Right lobe of liver (tissue), 6 donors: ENCODE measurements at places on chromosomes 16 and 17. TPM values are rescaled to one million over a fixed set of nuclear protein-coding genes. Genes with fewer than 3 reads are reported as not detected.

GRCh38 chr16:87864331-87864989 lies 4.8 kb downstream of the SLC7A5 start:
- DNase-seq, result no peak
- no peaks in the 10 kb centered on the region for H3K27me3 ChIP-seq
- H3K27ac ChIP-seq, result no peak overlapping the region
- no peaks in the 10 kb centered on the region for H3K36me3 ChIP-seq

- no peaks in the 10 kb centered on the region for H3K36me3 ChIP-seq
- H3K27me3 ChIP-seq, result no peaks in the 10 kb centered on the region
- DNase-seq, result no peak
- H3K4me3 ChIP-seq, result no peak overlapping the region
Observed at GRCh38 chr17:77480199-77480508, 339.4 kb downstream of the SEC14L1 start.

DNA sequence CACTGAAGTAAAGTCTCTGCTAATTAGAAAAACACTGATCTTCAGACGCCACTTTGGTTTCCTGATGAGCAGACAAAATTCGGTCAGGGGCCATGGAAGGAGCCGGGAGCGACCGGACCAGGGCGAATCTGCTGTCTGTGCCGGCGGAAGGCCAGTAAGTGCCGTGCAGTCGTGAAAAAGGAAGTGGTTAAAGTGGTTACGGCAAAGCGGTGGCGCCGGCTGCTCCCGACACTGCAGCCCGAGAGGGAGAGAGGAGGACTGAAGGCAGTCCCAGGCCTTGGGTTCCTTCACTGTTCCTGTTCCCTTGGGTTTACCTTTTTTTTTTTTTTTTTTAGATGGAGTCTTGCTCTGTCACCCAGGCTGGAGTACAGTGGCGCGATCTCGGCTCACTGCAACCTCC lies 17.3 kb upstream of the HEXD start:
- H3K36me3 ChIP-seq, result no peaks in the 10 kb centered on the region
- no peak overlapping the region for H3K4me3 ChIP-seq
- H3K4me1 ChIP-seq, result no peaks in the 10 kb centered on the region
- no peak for DNase-seq

DNA sequence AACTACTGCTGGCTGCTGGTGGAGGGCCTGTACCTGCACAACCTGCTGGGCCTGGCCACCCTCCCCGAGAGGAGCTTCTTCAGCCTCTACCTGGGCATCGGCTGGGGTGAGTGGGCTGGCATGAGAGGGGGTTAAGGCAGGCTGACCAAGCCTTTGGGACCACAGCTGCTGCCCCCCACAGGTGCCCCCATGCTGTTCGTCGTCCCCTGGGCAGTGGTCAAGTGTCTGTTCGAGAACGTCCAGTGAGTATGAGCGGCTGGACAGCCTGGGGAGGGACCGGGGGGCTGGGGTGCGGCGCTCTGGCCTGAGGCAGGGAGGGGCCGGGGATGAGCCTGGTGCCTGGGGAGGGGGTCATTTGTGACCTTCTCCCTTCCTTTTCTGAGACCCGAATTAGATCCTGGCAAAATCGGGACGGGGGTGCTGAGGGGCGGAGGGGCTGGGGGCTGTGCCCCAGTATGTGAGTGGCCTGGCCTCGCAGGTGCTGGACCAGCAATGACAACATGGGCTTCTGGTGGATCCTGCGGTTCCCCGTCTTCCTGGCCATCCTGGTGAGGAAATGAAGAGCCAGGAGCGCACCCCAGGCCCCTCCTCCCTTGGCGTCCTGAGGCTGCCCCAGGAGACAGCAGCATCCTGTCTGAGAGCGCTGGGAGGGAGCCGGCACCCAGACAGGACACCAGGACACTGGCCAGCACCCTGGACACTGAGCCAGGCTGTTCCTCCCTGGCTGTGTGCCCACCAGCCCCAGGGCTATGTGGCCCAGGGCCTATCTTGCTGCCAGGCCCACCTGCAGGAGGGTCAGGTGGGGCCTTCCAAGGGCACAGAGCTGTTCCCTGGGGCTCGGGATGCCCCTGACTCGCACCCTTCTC lies 8.0 kb downstream of the GCGR start:
- H3K27ac ChIP-seq, result no peak overlapping the region
- no peaks in the 10 kb centered on the region for H3K27me3 ChIP-seq
- H3K4me3 ChIP-seq, result no peak overlapping the region
- peaks cover 3% of the 10 kb centered on the region for H3K36me3 ChIP-seq
- no peaks in the 10 kb centered on the region for H3K4me1 ChIP-seq

GRCh38 chr17:56896217-56896967 lies 17.5 kb downstream of the TRIM25 start:
- H3K36me3 ChIP-seq, result peaks cover 5% of the 10 kb centered on the region
- H3K4me1 ChIP-seq, result no peaks in the 10 kb centered on the region
- DNase-seq, result no peak
- no peaks in the 10 kb centered on the region for H3K27me3 ChIP-seq
- no peak overlapping the region for H3K27ac ChIP-seq

GRCh38 chr17:76670020-76670717 lies 26.6 kb upstream of the ST6GALNAC1 start:
- H3K36me3 ChIP-seq, result no peaks in the 10 kb centered on the region
- peaks cover 3% of the 10 kb centered on the region for H3K4me1 ChIP-seq
- DNase-seq, result no peak
- H3K4me3 ChIP-seq, result no peak overlapping the region
- H3K27ac ChIP-seq, result no peak overlapping the region

- DNase-seq, result no peak
- H3K4me3 ChIP-seq, result no peak overlapping the region
- H3K27me3 ChIP-seq, result no peaks in the 10 kb centered on the region
Observed at GRCh38 chr16:51900221-51900780, 646.6 kb downstream of the TOX3 start.

- DNase-seq, result no peak
- no peak overlapping the region for H3K4me3 ChIP-seq
- no peak overlapping the region for H3K27ac ChIP-seq
- H3K36me3 ChIP-seq, result peaks cover 10% of the 10 kb centered on the region
Observed at GRCh38 chr17:30170415-30170987, 53.9 kb downstream of the NSRP1 start.

GRCh38 chr17:64130559-64131001 lies 636 bp upstream of the ERN1 start:
- peak overlapping the region; percentile 80 for H3K27ac ChIP-seq
- peak overlapping the region; percentile 32 for H3K4me3 ChIP-seq
- no peaks in the 10 kb centered on the region for H3K27me3 ChIP-seq
- peak; percentile 37 for DNase-seq
- H3K36me3 ChIP-seq, result no peaks in the 10 kb centered on the region

DNA sequence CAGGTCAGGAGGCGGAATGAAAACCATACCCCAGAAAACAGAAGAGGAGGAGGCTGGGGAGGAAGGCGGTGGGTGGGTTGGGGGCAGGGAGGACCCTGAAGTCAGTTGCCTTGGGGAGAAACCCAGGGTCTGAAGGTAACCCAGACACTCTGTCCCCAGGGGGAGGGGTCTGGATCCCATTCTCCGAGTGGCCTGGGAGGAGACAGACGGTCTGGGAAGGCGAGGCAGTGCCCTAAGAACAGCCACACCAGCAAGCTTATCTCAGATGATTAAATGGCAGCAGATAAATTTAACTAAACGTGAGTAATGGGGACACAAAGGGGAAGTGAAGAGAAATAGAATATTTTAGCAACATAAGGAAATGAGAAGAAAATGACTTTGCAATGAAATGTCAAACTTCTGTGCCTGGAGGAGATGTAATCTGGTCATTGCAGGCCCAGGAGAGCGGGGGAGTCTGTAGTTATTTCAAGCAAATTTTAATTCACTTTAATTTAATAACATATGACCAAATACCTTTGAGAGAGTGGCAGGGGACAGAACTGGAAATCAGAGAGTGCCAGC lies 21.4 kb upstream of the ZFP90 start:
- H3K4me3 ChIP-seq, result no peak overlapping the region
- H3K27ac ChIP-seq, result no peak overlapping the region
- H3K4me1 ChIP-seq, result no peaks in the 10 kb centered on the region
- H3K36me3 ChIP-seq, result no peaks in the 10 kb centered on the region
- DNase-seq, result no peak
- H3K27me3 ChIP-seq, result no peaks in the 10 kb centered on the region

DNA sequence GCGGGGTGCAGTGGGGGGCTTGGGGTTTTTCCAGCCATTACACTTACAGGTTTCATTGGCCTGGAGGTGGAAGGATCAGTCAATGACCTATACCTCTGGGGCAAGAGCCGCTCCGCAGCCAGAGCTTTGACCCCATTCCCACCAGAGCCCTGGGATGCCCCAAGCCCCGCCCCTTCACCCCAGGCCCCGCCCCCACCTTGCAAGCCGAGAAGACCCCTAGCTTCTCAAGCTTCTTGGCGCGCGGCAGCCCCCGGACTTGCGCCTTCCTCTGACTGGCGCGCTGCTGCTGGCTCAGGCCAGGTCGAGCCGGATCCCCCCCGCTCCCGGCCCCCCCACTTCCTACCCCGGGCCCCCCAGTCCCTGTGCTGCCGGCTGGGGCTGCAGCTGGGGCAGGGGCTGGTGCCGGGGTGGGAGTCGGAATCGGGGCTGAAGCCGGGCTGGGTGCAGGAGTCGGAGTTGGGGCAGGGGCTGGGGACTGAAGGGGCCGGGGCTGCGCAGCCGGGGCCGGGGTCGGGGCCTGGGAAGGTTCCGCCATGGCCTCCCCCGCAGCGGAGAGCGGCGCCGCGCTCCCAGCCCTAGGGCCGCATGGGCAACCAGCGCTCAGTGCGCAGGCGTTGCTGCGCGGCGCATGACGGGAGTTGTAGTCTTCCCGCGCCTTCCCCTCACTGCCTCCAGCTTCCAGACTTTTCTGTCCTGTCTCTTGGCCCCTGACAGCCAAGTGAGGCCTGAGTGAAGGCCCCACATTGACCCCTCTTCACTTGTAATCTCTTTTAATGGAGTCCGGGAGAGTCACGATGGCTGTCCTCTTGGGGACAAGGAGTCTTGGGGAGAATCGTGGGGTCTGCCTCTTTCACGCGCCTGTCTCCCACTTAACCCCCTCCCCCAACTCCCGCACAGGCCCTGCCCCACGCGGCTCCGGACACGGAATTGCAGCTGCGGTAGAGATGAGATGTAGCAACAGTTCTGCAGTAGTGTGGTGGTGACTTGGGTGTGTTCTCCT lies at the start of gene KAT2A:
TSS of gene KAT2A (minus strand) at position 598 of the 1,000 bp plus-strand sequence. CDS start at position 535, 63 bp downstream.
- H3K4me1 ChIP-seq, result no peaks in the 10 kb centered on the region
- peak within 1 kb of the TSS; percentile 79 for H3K27ac ChIP-seq
- peak; percentile 85 for DNase-seq

DNA sequence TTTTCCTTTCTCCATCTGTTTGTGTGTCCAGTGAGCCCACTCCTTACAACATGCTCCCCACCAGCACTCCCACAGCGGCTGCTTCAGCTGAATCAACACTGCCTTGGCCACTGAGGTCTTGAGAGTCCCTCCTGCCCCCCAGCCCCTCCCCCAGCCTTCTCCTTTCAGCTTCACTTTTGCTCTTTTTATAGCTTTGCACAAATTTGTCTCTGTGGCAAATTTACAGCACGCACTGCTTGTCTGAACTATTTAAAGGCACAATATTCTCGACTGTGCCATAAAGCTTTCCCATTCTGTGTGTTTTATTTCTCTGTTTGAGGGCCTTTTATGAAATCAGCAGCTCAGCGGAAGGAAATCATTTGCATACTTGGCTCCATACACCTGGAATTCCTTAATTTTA lies 579.3 kb downstream of the TOX3 start:
- no peaks in the 10 kb centered on the region for H3K27me3 ChIP-seq
- no peaks in the 10 kb centered on the region for H3K36me3 ChIP-seq

- H3K4me1 ChIP-seq, result no peaks in the 10 kb centered on the region
- no peak for DNase-seq
- H3K27ac ChIP-seq, result no peak overlapping the region
- no peaks in the 10 kb centered on the region for H3K36me3 ChIP-seq
Observed at GRCh38 chr17:142876-143784, 5.8 kb downstream of the SCGB1C2 start.

DNA sequence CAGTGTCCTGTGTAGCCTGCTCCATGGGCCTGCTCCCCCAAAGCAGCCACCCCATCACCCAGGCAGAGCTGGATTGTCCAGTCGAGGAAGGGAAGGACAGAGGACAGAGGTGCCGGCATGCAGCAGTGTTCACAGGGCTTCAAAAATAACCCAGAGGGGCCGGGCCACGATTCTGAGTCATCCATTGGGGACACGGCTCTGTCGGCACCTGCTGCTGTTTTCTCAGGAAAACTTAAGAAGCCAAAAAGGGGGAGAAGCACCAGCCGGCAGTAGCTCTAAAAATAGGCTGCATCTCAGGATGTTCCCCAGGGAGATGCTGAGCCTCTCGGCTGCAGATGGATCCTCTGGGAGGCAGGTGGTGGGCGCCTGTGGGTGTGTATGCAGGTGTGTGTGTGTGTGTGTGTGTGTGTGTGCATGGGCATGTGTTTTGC lies 1.6 kb downstream of the CA7 start:
- H3K27ac ChIP-seq, result no peak overlapping the region
- H3K36me3 ChIP-seq, result no peaks in the 10 kb centered on the region
- peaks cover 4% of the 10 kb centered on the region for H3K27me3 ChIP-seq
- H3K4me1 ChIP-seq, result no peaks in the 10 kb centered on the region
- H3K4me3 ChIP-seq, result no peak overlapping the region
- DNase-seq, result no peak

CCL1 gene
- not detected for total RNA-seq

DNA sequence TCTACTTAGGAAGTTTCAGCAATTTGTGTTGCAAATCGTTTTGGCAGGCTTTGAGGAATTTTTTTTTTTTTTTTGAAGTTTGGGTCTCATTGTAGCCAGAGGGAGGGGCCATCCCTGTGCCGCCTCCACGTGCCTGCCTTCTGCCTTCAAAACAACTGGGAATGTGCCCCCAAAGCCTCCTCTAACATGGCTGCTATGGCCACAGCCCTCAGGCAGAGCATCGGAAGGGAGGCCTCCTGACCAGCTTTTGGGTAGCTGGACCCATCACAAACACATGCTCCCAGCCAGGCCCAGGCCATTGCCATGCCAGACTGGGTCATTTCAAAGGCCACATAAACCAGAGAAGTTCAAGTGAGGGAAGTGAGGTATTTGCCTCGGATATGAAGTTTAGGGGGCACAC lies 21.5 kb downstream of the C16orf82 start:
- no peak overlapping the region for H3K4me3 ChIP-seq
- no peaks in the 10 kb centered on the region for H3K27me3 ChIP-seq
- no peaks in the 10 kb centered on the region for H3K36me3 ChIP-seq
- DNase-seq, result no peak
- H3K27ac ChIP-seq, result no peak overlapping the region

PDPK1 gene
- 25.1 TPM for total RNA-seq

ZNF423 gene
- total RNA-seq, result 0.86 TPM

KRTAP9-8 gene
- total RNA-seq, result not detected

LITAFD gene
- total RNA-seq, result not detected

SLC38A8 gene
- not detected for total RNA-seq

DNA sequence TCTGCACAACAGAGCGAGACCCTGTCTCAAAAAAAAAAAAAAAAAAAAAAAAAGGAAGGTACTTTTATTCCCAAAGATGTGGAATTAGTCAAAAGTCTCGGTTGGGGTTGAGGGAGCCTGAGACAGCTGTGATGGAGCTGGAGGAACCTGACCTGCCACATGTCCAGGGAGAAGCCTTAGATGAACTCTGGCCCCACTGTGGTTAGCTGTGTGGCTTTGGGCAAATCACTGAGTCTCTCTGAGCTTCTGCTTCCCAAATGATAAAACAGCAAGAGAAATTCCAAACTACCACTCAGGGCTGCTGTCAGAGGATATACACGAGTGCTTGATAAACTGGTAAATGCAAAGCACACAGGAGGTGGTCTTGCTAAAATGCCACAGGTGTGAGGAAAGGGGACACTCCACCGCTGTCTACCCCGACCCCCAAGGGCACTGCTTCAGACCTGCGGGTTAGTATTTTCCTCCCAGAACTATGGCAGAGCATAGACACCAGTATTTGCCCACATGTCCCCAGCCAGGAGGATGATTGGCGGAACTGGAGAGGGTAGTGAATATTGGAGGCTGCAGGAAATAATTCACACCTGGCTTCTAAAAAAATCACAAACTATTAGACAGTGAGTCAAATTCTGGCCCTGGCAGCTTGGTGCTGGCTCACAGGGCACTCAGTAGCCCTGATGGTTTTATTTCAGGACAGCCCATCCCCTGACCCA lies 14.7 kb downstream of the DRC3 start:
- H3K27ac ChIP-seq, result no peak overlapping the region
- no peaks in the 10 kb centered on the region for H3K36me3 ChIP-seq
- no peak overlapping the region for H3K4me3 ChIP-seq
- no peaks in the 10 kb centered on the region for H3K4me1 ChIP-seq
- H3K27me3 ChIP-seq, result no peaks in the 10 kb centered on the region
